G401 (cell line): ENCODE measurements at places on chromosomes 3 and 15.

GRCh38 chr3:4139462-4140140, 163.6 kb upstream of the SETMAR start:
- no peak for DNase-seq

DNA sequence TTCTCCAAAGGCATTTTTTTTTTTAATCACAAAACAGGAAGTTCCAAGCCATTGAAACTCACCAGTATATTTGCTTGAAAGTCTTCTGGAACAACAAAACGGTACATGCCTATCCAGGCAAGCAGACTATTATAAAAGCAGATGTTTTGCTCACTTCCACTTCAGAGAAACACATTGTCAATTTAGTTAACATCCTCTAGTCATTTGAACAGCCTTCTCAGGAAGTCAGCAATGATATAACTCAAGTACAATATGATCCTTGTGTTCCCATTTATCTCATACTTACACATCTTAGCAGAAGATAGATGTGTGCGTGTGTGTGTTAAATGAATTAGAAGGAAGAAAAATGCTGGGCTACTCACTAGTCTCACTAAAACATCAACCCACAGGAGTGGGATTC, 30.4 kb downstream of the MECOM start:
- DNase-seq = no peak

DNA sequence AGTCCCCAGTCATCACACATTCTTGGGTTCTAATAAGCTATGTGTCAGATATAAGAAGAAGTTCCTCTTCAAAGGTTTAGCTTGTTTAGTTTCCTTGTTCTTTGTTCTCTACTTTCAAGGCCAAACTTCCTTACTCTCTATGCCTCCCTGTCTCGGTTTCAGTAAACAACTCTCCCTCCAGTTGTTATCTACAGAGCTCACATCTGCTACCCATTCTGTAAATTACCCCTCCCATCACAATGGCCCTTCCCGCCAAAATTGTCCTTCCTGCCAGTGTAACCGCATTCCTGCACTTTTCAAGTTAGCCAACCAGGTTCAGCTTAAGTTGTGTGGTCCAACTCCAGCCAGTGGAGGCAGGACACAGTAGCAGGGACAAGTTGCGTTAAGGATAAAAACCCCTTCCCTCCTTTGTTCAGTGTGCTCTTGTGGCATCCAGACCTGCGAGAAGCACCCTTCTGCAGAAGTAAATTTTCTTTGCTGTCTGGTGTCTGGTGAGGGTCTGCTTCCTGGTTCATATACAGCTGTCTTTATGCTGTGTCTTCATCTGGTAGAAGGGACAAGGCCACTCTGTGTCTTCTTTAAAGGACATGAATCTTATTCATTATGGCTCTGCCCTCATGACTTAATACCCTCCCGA, 342.1 kb upstream of the GRM7 start:
- DNase-seq = no peak

GRCh38 chr3:160870327-160870726, 114.3 kb downstream of the PPM1L start:
- no peak for DNase-seq

- DNase-seq = no peak
Observed at GRCh38 chr3:137062250-137062649, 104.5 kb downstream of the IL20RB start.

DNA sequence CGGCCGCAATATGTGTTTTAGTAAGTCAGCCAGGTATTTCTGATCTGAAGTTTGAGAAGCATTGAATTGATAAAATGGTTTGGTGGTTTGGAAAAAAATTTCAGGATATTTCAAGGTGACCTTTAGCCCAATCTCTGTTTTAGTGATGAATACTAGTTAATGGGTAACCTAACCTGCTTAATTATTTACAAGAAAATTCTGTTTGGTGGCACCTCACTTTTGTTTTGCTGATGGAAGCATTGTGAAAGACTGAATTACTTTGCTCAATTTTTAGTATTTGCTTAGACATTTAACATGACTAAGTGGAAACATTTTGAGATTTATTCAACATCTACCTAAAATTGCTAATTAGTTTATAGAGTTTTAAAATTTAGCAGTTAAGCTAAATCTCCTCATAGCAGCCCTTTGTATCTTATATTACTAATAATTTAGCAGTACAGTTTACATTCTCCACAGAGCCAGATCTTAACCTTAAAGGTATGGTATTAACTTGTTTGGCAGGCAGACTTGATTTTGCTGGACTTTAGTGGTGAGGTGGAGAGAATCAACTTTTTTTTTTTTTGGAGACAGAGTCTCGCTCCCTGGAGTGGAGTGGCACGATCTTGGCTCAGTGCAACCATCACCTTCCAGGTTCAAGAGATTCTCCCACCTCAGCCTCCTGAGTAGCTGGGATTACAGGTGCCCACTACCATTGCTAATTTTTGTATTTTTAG, 35.4 kb downstream of the GRAMD1C start:
- no peak for DNase-seq
